ENCODE measurements at places on chromosomes 13 and 19.

DNA sequence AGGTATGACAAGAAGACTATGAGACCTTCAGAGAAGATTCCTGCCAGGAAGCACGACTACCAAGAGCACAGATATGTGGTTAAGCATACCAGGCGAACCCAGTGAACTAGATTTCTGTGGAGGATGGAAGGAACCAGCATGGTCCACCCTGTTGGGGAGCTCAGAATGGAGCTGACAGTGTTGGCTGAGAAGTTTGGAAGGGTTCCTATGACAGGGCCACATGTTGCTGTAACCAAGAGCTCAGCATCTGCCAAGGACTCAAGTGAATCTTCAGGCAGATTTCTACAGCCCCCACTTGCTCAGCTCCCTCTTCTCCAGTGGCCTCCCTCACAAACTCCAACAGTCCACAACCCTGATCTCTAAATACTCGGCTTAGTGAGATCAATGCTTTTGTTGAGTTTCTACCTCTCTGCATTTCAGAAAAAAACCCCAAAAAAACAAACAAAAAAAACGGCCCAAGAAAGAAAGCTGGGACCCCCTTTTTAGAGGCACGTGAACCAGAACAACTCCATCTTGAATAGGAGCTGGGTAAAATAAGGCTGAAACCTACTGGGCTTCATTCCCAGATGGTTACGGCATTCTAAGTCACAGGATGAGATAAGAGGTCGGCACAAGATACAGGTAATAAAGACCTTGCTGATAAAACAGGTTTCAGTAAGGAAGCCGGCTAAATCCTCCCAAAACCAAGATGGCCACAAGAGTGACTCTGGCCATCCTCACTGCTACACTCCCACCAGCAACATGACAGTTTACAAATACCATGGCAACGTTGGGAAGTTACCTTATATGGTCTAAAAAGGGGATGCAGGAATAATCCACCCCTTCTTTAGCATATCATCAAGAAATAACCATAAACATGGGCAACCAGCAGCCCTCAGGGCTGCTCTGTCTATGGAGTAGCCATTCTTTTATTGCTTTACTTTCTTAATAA, 691.1 kb downstream of the UQCRFS1 start:
- no peak for DNase-seq

DNA sequence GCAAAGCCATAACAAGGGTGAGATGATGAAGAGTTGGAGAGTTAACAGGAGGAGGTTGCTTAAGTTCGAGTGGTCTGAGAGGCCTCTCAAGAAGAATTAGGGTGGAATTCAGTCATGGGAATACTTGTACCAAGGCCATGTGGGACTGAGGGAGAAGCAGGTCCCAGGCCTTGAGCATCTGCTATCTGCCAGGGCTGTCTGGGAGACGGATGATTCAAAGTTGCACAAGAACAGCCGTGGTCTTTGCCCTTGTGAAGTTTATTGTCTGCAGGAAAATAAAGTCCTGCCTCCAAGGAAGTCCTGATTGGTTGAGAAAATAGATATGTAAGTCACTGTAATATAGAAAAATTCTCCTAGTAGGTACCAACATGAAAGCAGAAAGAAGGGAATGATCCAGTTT, 178.8 kb upstream of the RFC3 start:
- peak; percentile 89 for DNase-seq

GRCh38 chr13:55266644-55267043, 1874.1 kb upstream of the PRR20A start:
- DNase-seq = no peak

- DNase-seq = peak; percentile 62
These were observed 889 bp downstream of the GTF2F2 start for GRCh38 chr13:45120967-45121831.

DNA sequence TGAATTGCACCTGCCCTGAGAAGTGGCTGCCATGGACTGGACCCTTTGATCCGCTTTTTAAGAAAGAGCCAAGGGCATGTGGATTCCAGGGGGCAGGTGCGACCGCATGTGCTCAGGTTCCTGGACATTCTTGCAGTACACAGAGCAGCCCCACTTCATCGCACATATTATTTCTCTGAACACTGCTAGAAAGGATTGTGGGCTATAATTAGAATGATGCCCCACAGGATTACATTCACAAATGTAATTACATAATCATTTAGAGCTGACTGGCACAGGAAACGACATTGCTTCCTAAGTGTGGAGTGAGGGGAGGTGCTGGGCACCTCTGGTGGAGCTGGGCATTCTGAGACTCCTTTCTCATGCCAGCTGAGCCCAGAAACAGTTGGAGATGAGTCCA, 37.5 kb upstream of the VSTM2B start:
- DNase-seq = no peak

DNA sequence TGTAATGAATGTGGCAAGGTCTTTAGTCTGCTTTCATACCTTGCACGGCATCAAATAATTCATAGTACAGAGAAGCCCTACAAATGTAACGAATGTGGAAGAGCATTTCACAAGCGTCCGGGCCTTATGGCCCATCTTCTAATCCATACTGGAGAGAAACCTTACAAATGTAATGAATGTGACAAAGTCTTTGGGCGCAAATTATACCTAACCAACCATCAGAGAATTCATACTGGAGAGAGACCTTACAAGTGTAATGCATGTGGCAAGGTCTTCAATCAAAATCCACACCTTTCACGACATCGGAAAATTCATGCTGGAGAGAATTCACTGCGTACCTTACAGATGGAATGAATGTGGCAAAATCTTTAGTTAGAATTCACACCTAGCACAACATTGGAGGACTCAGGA, 3.3 kb upstream of the ZNF880 start:
- no peak for DNase-seq

DNA sequence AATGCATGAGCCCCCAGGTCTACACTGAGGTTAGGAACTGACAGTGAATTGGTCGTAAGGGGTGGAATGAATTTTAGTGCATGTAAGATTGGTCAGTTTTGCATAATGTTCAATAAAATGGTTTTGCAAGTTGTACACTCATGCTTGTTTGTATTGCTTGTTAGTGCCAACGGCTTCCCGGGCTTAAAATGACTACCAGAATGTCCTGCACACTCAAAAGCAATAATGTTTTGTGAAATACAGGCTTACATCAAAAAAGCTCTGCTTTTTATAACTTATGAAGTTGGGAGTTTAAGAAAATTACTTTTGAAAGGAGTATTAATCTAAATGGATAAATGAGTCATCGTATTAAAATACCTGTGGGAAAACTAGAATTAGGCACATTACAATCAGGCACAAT, 112.9 kb downstream of the GPC6 start:
- no peak for DNase-seq

- no peak for DNase-seq
These were observed 70.0 kb downstream of the KCTD15 start for GRCh38 chr19:33866696-33867095.

DNA sequence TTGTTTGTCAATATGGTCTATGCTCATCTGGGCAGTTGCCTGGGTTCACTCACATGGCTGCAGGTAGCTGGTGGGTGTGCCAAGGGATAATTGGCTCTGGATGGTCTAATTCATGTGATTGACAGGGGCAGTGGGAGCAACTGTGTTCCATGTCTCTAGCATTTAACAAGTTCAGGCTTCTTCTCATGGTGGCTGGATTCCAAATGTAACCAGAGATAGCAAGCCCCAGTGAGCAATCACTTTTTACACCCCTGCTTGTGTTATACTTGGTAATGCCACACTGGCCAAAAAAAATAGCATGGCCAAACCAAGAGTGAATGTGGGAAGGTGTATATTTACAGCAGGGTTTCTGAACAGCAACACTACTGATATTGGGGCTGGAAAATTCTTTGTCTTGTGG, 89.6 kb upstream of the TNFSF11 start:
- DNase-seq = peak; percentile 68

- peak; percentile 52 for DNase-seq
These were observed 124.7 kb downstream of the RGCC start for GRCh38 chr13:41582027-41582463.

- no peak for DNase-seq
These were observed 392.5 kb upstream of the DACH1 start for GRCh38 chr13:72259528-72259927.

- no peak for DNase-seq
These were observed 236.8 kb upstream of the SERP2 start for GRCh38 chr13:44136696-44137268.

DNA sequence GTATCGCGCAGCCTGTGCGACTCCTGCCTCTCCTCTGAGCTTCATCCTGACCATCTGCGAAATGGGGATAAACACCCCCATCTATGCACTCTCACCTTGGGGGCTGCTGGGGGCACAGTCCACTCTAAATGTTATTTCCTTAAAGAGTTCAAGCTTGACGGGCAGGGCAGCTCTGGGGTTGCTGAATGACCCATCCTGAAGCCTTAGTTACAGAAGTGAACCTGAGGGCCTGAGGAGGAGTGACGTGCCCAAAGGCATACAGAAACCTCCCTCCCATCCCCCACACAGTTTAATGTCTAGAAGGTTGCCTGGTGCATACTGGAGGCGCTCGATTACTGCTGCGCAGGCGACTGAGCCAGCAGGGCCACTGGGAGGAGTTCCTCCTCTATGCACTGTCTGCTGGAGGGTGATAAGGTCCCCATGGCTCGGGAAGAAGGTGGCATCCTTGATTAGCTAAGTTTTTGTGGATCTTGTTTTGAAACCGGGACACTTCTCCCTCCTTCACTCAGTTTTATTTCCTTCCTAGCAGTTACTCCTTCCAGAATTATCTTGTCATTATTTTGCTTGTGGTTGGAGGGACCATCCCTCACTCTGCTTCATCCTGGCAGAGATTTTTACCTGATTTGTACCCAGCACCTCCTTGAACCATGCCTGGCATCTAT, 572 bp upstream of the FKBP8 start:
- peak; percentile 74 for DNase-seq

DNA sequence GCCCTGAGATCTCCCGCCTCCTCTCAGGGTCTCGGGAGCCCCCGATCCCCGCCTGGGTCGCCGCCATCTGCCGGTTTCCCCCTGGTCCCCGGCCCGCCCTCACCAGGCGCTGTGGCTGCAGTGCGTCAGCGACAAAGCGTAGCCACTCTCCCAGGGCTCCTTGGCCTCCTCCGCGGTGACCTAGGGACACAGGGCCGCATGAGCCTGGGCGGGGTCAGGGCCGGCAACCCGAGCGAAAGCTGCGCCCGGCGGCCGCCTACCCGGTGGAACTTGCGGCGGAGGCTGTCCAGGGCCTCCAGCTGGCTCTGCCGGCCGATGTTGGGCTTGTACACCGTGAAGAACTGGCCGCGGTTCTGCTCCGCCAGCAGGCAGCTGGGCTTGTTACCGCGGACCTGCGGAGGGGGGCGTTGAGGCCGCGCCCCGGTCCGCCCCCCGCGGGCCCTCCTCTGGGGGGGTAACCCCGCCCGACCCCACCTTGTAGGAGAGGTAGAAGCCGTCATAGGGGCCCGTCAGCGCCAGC, 5.3 kb downstream of the GPX4 start:
- no peak for DNase-seq

GRCh38 chr13:103759361-103759760, 693.1 kb upstream of the SLC10A2 start:
- no peak for DNase-seq

Measured in choroid plexus epithelial cell (primary cell).